ENCODE measurements at places on chromosomes 1 and 21.

GRCh38 chr1:93770640-93771039, 89.0 kb upstream of the BCAR3 start:
- peak; percentile 24 for DNase-seq

DNA sequence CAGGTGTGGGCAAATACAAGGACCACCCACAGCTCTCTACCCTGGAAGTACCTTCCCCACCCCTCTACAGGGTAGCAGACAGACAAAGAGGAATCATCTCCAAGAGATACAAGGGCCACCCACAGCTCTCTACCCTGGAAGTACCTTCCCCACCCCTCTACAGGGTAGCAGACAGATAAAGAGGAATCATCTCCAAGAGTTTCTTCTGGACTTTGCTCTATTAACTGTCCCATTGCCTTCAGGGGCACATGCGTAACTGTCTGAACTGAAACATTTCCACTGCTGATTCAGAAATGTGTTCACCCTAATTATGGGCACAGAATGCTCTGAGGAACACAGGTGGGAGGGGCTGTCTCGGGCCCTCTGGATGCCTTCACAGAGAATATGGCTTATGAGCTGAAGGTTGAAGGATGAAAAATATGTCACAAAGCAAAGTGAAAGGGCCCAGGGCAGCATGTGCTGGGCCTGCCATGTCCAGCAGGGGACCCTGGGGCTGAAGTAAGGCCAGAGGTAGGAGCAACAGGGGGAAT, 43.9 kb downstream of the ZNF281 start:
- no peak for DNase-seq

- DNase-seq: no peak
Observed at GRCh38 chr1:41542196-41542930, 57.9 kb upstream of the EDN2 start.

DNA sequence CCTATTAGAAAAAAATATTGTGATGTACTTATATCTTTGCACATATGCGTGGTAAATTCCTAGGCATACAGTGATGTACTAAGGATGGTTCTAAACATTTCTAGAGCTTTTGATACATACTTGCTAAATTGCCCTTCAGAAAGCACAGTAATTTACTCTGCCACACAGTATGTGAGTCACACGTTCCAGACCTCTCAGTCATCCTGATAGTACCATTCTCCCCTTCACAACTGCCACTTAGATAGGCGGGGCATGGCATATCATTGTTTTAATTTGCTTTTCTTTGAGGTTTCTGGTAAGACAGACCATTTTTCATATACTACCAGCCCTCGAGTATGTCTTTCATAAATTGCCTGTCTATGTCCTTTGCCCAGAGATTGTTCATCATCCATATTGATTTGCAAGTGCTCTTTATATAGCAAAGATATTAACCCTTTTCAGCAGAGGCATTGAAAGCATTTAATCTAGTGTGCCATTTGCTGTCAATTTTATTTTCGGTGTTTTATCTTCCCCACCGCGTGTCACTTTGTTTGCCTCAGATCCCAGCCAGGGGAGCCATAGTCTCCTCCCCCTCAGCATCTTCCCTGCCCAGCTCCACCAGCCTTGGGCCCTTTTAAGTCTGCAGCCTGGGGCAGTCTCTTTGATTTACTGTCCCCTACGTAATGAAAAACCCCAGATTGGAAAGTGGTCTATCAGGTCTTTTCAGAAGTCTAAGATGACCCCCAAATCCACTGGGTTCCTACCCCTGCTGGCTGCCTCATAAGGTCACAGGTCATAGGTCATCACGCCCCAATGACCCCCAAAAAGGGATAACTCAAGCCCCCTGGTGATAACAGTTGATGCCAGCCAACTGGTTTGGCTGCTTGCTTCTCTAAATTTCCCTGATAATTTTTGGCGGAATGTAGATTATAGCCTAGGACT, 11.8 kb upstream of the PAX7 start:
- DNase-seq: no peak

DNA sequence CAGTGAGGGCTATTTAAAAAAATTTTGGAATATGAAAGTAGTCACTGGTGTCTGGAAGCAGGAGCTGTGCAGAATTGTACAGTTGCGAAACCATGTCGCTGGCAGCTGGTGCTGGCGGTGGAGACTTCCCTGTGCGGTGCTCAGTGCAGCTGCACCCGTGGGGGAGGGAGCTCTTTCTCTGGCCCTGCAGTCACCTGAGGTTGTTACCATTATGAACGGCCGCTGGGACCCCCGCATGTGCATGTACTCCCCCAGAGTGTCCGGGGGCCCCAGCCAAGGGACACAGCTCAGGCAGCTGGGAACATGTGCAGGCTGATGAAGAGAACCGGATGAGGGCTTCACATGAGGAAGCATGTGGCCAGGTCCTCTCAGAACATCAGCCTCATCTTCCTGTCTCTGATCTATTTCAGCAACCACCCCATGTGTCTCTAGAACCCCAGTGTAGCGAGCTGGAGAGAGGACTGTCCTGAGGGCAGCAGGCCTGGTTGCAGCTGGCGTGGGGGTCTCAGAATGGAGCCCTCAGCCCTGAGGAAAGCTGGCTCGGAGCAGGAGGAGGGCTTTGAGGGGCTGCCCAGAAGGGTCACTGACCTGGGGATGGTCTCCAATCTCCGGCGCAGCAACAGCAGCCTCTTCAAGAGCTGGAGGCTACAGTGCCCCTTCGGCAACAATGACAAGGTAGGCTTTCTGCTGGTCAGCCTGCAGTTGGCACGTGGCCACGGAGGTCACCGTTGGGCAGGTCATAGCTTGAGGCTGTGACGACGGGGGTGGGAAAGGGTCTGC, at the start of gene TRPM2:
Gene TRPM2, plus strand, starts transcription at position 431 of the 780 bp plus-strand sequence. Its CDS starts 80 bp downstream, at position 511.
- no peak for DNase-seq

- DNase-seq: no peak
Observed at GRCh38 chr1:174689524-174689923, 241.8 kb downstream of the GPR52 start.

DNA sequence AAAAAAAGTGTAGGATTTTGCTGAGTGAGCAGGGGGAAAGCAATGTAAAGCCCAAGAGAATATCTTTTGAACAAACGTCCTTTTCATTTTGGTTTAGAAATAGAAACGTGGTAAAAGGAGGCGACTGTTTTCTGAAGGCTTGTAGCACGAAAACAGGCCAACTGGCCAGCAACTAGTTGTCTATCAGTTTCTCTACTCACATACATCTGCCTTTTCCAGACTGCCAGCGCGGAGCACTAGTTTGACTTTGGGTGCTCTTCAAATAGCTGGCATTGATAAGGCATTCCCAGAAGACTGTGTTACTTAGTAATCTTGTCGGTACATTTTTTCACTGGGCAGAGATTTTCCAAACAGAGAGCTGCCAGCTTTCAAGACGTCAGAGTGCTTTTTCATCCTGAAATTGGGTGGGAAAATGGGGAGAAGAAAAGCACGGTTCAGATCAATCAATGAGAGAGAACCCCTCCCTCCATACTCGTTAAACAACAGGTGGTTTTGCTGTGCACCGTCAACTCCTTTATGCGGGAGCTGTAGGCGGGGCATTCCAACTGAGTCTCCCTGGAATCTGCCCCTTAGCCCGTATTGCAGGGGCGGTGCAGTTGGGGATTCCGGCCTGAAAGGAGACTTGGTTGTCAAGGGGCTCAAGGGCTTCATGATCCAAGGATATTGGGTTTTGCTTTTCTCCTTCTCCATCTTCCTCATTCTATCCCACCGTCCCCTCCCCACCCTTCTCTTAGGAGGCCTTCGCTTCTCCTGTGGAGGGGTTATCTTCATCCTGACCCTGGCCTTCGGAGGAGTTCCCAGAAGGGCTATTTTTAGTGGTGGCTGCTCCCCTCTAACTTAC, 884 bp upstream of the LRRC8C start:
- DNase-seq: peak; percentile 35

DNA sequence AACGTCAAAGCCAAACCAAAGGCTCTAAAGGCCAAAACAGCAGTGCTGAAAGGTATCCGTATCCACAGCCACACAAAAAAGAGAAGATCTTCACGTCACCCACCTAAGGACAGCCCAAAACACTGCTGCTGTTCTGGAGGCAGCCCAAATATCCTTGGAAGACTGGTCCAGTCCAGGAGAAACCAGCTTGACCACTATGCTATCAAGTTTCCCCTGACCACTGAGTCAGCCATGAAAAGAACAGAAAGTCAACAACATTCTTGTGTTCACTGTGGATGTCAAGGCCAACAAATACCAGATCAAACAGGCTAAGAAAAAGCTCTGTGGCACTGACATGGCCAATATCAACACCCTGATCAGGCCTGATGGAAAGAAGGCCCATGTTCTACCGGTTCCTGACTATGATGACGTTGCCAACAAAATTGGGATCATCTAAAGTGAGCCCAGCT, 32.1 kb downstream of the ARID4B start:
- DNase-seq: no peak

GRCh38 chr1:195733826-195734225, 874.4 kb downstream of the KCNT2 start:
- DNase-seq: peak; percentile 12

DNA sequence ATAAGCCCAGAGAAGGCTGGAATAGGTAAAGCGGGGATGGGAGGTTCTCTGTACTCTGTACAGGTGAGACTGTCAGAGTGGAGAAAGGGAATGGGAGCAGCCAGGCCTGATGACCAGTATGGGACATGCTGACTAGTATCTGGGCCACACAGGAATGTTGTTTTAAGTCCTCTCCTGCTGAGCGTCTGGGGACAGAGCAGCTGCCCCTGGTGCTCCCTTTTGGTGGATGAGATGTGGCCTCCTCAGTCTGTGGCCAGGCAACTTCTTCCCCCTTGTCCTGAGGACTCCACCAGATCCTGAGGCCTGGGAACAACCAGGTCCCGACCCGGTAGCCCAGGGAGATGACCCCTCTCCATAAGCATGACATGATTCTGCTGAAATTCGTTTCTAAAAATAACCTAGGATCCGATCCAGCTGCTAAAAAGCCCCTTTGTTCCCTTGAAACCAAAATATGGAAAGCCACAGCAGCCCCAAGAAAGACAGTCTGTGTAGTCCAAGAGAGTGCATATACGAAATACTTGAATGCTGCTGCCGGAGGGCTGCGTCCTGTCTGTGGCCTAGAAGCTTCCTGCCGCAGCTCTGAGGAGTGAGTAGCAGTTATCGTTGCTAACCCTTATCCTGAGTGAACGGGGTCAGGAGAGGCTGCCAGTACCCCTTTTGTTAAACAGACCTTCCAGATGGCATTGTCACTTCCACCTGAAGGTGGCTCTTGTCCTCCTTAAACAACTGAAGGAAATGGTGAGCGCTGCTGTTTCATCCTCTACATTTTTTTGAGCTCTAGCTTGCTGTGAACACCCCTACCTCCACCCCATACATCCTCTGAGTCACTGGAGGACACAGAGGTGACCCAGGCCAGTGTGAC, 47.1 kb downstream of the ATP2B4 start:
- no peak for DNase-seq

- DNase-seq: peak; percentile 15
Observed at GRCh38 chr1:198771563-198772153, 132.8 kb downstream of the PTPRC start.

DNA sequence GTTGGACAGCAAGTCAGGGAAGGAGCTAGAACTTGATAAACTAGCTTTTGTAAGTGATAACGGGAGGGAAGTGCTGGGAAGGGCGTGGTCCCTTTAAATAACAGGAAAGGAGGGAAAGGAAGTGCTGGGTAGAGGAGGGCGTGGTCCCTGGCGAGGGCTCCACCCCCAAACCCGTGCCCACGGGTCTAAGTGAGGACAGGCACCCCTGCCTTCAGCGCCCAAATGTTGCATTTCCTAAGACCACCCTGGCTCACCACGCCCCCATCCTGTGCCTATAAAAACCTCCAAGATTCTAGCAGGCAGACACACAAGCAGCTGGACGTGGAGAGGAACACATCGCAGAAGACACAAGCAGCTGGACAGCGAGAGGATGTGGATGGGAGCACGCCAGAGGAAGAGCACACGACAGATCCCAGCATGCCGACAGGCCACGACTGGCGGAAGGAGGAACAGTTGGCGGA, 58.5 kb downstream of the PALMD start:
- DNase-seq: no peak

- DNase-seq: no peak
Observed at GRCh38 chr1:219940707-219941106, 12.3 kb upstream of the SLC30A10 start.

- DNase-seq: no peak
Observed at GRCh38 chr21:45313015-45313414, 25.3 kb upstream of the POFUT2 start.

GRCh38 chr1:161506336-161507223, 1.3 kb downstream of the FCGR2A start:
- DNase-seq: no peak

- no peak for DNase-seq
Observed at GRCh38 chr1:2233997-2234761, 6.1 kb downstream of the SKI start.

DNA sequence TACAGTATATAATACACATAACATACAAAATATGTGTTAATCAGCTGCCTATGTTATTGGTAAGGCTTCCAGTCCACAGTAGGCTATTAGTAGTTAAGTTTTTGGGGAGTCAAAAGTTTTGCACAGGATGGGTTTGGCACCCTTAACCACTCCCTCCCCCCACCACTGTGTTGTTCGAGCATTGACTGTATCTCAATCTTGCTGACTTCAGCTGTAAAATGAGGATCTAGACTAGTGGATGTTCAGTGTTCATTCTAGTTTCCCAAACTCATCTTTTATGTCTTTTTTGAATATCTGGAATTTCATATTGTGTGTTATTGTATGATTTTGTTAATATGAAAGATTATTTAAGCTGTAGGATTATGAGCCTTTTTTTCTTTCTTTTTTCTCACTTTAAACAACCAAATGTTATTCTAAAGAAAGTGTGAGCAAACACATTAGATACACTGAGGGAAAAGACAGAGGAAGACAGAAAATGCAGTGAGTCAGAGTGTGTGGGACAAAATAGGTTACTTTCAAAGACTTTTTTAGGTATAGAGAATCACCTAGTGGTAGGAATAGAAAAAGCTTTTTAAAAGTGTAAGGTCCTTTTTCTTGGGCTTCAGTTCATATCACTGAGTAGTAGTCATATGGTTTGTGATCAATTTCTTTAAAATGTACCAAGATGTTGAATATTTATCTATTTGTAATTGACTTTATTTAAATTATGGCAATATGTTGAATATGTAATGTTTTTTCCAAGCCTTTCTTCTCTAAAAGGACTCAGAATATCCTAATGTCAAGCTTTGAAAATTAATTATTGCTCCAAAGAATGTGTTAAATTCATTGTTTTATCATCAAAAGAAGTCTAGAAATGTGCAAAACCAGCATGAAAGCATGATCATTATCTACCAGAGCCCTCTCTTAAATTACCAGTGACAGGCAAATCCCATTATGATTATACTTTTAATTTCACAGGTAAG, 17.9 kb upstream of the CENPF start:
- no peak for DNase-seq

DNA sequence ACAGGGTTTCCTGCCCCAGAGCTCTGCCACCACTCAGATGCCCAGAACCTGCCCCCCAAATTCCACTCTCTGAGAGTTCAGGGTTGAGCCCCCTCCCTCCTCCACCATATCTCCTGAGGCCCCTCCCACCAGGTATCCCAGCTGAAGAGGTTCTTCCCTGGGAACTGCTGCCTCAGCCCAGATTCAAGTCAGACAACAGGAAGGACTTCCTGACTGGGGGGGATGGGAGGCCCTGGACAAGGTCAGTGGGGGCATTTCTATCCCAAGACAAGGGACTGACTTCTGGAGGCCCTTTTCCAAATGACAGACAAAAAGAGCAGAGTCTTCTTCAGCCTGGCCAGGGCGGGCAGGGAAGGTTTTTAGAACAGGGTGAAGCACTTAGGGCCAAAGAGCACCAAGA, 24.1 kb upstream of the TENT5B start:
- DNase-seq: no peak

Measured in nephron progenitor cell (in vitro differentiated cells).